Thoracic aorta endothelial cell (primary cell): ENCODE measurements at places on chromosomes 6 and 20. TPM values are rescaled to one million over a fixed set of nuclear protein-coding genes. Genes with fewer than 3 reads are reported as not detected.

HLA-DRB5 gene
- total RNA-seq = not detected in 2 replicates

KCNK15 gene
- total RNA-seq = 0.07 TPM in 1 of 2 replicates, not detected in the other

RGS17 gene
- 4.8 and 5.7 TPM in 2 replicates for total RNA-seq

XKR7 gene
- total RNA-seq = not detected in 2 replicates

NUP43 gene
- 54.3 and 68.4 TPM in 2 replicates for total RNA-seq

TFAP2C gene
- not detected in 2 replicates for total RNA-seq

BTNL2 gene
- not detected in 2 replicates for total RNA-seq

ANKRD66 gene
- not detected in 2 replicates for total RNA-seq

SLC17A9 gene
- total RNA-seq = 12.5 and 19.2 TPM in 2 replicates

NECAB3 gene
- total RNA-seq = 13.1 and 15.7 TPM in 2 replicates

BRPF3 gene
- 20.1 and 20.2 TPM in 2 replicates for total RNA-seq

EIF6 gene
- 101 and 115 TPM in 2 replicates for total RNA-seq

C6orf58 gene
- not detected in 2 replicates for total RNA-seq

CEP250 gene
- total RNA-seq = 23.5 and 30.2 TPM in 2 replicates

GLP1R gene
- total RNA-seq = not detected in 2 replicates

FERMT1 gene
- total RNA-seq = 3.3 and 6.5 TPM in 2 replicates

ZNF512B gene
- 12.9 and 16.4 TPM in 2 replicates for total RNA-seq

NTSR1 gene
- total RNA-seq = 0.43 and 2.5 TPM in 2 replicates

TCP11 gene
- total RNA-seq = 0.07 TPM in 1 of 2 replicates, not detected in the other

MAP7 gene
- 0.72 and 0.93 TPM in 2 replicates for total RNA-seq

LINC00237 gene
- not detected in 2 replicates for total RNA-seq

SYCP2 gene
- total RNA-seq = 0.50 and 0.80 TPM in 2 replicates

CPXM1 gene
- 0.13 and 0.14 TPM in 2 replicates for total RNA-seq

OPRM1 gene
- total RNA-seq = not detected in 2 replicates

SIRPD gene
- total RNA-seq = not detected in 2 replicates

HLA-DRA gene
- total RNA-seq = not detected in 2 replicates

AHI1 gene
- 20.5 and 24.1 TPM in 2 replicates for total RNA-seq

METTL24 gene
- total RNA-seq = not detected in 2 replicates
